Sciatic nerve (tissue), 2 donors: ENCODE measurements at places on chromosomes 3 and 15.

DNA sequence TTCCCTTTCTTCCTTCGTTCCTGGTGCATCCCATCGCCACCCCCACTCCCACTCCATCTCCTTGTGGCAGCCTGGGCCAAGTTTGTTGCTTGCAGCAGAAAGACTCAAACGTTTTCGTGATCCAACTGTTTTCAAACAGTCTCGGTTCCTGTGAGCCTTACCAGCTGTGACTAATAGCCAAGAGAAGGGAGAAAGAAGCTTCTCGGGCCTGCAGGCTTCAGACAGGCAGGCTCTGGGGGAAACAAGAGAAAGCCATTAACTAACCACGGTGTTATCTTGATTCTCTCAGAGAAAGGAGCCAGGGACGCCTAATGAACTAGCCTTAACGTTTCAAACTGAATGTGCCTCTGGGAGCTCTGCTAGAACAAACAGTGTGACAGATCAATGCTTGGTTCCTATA is 742.0 kb downstream of the NR2F2 start:
- DNase-seq, result no peak

DNA sequence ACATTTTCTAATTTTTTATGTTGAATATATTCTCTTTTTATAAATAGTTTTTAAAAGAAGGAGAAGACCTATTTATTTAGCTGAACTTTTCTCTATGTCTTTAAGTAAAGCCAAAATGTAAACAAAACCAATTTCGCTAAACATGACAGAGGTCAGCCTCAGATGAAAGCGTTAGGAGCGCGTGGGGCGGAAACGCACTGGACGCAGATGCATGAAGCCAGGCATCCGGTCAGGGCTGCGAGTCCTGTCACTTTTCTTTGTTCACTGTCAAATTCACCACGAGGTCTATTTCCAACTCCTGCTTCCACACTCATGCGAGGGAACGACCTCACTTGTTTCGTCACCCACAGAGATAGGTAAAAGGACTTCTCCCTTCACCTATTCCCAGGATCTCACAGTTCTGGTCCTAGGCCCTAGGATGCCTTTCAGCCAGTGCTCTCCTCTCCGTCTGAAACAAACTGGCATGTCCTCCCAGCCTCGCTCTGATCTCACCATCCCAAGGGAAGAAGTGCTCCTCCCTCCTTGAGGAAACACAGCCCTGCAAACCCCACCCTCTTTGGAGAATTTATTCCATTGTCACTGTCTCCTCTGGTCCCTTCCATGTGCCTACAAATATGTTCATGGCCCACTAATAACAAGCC is 57.9 kb downstream of the ITGB5 start:
- DNase-seq, result no peak

GRCh38 chr15:44300572-44300971 is 12.1 kb downstream of the GOLM2 start:
- no peak for DNase-seq

- no peak for DNase-seq
These were observed 82.0 kb downstream of the CHDH start for GRCh38 chr3:53764026-53764775.

- peak; percentile 59 for DNase-seq
These were observed 37.5 kb downstream of the CD86 start for GRCh38 chr3:122092460-122093165.

DNA sequence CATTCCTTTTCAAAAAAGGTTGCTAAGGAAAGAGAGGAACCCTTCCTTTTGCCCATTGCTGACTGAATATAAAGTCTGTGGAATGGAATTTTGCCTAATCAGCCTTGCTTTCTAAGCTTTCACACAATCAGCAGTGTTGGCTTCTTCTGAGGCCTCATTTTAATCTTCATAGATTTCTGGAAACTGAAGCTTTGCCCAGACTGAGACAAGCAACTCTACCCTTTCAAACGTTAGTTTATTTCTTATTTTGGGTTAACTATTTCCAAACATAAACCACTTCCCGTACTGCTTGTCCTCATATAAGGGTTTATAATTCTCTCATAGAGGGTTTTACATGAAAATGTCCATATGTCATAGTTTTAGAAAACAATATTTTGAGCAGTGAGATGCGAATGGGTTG is 82.9 kb downstream of the NR1D2 start:
- no peak for DNase-seq

DNA sequence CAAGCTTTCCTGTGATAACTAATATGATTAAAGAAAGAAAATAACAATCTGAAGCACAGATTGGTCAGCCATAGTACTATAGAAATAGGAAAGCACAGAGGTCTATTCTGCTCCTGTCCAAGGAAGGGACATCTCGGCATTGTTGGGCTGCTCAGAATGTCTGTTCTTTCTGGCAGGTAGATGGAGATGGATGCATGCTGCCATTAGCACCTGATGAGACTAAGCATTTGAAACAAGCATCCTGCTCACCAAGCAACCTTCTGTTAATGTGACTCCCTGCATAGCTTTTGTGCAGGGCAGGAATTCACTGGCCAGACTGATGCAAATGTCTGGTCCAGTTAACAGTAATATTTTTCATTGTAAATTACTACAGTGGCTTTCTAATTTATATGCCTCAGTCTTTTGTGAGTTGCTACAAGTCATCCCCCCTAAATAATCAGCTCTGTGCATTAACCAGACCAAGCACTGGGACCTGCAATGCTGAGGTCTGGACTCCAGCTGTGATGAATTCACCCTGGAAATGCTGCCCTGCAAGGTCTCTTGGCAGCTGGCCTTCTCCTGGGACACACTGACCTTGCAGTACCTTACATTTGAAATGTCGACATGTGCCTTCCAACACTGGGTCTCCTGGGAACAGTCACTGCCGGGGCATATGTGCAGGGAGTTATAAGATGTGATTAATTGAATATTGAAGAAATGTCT is 1123.7 kb downstream of the IGSF11 start:
- no peak for DNase-seq

GRCh38 chr3:173943264-173943663 is 545.7 kb downstream of the NLGN1 start:
- no peak for DNase-seq

- DNase-seq, result no peak
These were observed 30.7 kb upstream of the CGNL1 start for GRCh38 chr15:57345584-57345983.

DNA sequence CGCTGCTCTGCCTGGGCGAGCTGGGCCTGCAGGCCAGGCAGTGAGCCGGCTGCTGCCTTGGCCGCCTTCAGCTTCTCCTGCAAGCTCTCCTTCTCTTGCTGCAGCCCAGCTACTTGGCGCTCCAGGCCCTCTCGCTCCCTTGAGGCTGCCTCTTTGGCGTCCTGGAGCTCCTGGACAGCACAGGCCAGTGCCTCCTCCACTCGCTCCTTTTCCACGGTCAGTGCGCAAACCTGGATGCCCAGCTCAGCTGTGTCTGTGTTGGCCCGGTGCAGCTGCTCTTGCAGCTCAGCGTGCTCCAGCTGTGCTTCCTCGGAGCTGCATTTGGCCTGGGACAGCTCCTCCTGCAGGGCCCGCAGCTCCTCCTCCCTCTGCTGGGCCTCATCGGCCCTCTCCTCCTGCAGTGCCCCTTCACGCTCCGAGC is 23.1 kb downstream of the CXCR6 start:
- no peak for DNase-seq

DNA sequence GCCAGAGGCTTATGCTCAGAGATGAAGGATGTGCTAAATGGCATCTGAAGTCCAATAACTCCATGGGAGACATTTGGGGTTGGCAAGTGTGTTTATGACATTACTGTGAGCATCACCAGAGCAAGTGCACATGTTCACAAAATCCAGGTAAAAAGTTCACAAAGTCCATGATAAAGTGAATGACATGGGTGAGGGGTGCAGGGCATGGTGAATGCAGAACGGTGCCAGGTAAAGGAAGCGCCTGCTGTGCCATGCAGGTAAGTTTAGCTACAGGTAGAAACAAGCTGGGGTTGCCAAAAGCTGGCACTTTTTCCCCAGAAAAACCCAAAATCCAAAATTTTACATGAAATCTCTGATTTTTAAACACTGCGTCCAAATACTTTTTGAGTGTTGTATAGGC is 268.2 kb downstream of the ABHD5 start:
- no peak for DNase-seq

- no peak for DNase-seq
These were observed 74.2 kb downstream of the ATG7 start for GRCh38 chr3:11346416-11346815.

GRCh38 chr3:169965562-169966427 is 812 bp upstream of the SEC62 start:
- DNase-seq, result no peak

DNA sequence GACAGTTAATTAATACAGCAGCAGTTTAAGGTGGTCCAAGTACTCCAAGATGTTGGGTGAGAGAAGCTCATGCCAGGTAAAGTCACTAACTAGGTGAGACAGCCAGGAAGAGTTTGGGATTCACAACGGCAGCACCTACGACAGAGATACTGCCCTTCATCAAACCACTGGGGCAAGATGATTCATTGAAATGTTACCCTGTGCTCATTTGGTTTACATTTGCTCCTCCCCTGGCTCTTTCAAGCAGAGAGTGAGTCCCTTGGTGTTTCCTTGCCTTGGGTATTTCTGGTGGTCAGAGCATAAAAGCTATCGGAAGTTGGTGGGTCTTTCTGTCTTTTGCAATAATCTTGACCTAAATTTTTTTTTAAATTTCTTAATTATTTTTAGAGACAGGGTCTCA is 19.9 kb upstream of the PDE8A start:
- no peak for DNase-seq

DNA sequence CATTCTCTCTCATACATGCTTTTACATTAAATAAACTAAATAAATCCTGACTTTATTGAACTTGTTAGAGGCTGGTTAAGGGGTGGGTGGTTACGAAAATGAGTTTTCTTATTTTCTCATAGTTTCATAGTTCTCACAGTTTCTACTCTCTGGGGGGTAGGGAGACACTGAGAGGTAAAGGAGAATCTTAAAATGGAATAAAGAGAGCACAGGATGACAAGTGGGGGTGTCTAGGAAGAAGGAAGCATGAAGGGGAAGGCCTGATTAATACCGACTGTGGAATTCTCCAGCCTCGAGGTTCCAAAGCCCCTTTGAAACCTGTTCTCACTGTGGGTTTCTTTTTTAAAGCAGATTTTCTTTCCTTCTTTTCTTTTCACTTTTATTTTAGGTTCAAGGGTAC is 66.4 kb upstream of the TRA2B start:
- DNase-seq, result no peak

DNA sequence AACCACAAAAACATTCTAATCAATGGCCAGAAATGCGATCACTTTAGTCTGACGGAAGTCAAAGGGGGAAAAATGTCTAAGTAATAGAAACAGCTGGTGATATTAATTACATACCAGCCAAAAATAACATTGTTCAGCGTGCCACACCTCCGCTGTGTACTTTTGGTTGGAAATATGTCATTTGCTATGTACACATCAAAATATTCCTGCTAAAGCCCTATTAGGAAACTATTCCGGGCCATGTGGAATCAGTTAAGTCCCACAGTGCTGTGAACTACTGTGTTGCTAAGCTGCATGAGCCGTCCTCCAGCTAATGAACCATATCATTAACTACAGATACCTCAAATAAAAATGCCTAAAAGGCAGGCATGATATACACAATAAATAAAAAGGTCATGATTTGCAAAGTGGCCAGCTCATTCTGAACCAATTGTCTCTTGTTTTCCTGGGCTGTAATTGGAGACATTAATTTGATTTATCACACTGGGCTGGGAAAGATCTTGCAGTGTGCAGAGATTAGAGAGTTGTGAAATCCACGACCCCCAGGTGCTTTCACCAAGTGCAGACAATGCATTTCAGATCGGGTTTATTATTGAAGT is 200.5 kb upstream of the LRTM1 start:
- no peak for DNase-seq

DNA sequence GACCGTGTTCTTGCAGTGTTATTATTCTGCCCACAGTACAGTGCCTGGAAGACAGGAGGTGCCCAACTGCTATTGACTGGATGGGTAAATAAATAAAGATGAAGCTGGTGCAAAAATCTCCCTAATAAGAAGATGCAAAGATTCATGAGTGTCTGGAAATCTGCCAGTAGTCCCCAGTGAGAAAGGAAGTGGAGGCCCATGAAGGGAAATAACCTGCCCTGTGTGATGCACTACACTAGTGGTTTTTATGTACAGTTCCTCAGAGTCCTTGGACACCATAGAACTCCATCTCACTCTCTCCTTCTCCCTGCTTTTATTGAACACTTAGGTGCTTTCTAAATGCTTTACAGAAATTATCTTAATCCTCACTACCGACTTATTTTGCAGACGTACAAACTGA is 8.3 kb upstream of the SUCLG2 start:
- no peak for DNase-seq

- no peak for DNase-seq
These were observed 91.3 kb downstream of the PDE8A start for GRCh38 chr15:85072917-85073316.

GRCh38 chr3:185205865-185206264 is 48.0 kb downstream of the EHHADH start:
- DNase-seq, result no peak

DNA sequence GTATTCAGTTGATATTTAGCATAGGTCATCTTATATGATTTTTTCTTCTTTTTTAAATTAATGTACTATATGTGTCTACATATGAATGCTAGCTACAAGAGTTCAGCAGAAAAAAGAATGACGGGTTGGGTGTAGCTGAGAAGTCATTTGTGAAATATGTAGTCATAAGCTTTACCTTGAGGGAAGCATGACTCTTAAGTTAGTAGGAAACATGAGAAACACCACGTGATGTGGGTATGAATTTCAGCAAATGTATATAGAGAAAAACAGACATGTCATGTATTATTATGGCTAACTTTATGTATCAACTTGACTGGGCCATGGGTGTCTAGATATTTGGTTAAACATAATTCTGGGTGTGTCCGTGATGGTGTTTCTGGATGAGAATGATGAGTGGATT is 125.0 kb downstream of the RAP2B start:
- no peak for DNase-seq

GRCh38 chr3:13414040-13414729 is 5.9 kb downstream of the NUP210 start:
- no peak for DNase-seq

- no peak for DNase-seq
These were observed 110.3 kb upstream of the SMAD3 start for GRCh38 chr15:66955001-66955516.

GRCh38 chr3:15592968-15593367 is 8.4 kb downstream of the HACL1 start:
- DNase-seq, result no peak

DNA sequence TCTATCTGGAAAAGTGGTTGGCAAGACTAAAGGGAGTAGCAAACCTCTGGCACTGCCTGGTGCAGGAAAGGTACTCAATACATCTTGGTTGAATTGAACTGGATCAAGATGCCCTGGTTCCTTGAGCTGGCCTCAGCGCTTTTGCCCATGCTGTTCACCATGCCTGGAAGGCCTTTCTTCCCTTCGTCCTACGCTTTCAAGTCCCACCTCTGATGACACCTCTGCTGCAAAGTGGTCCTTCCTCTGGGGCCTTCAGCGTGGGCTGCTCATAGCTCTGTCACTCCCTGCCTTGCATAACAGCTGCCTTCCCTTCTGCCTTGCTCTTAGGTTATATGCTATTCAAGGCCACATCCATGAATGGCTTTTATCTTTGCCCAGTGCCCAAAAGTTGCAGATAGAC is 23.0 kb downstream of the ITGA11 start:
- DNase-seq, result peak; percentile 26
